ENCODE measurements at places on chromosomes 16 and 17.

GRCh38 chr17:74924250-74924948, at the start of gene OTOP2:
OTOP2 (plus strand) TSS chr17:74924273; CDS start chr17:74924633, 360 bp downstream.
- no peak for DNase-seq

GRCh38 chr16:82660075-82660645, 33.4 kb downstream of the CDH13 start:
- no peak for DNase-seq

- DNase-seq, result no peak
Measured at GRCh38 chr16:87734644-87735043, 31.1 kb downstream of the KLHDC4 start.

- DNase-seq, result no peak
Measured at GRCh38 chr17:77449908-77450741, 309.4 kb downstream of the SEC14L1 start.

DNA sequence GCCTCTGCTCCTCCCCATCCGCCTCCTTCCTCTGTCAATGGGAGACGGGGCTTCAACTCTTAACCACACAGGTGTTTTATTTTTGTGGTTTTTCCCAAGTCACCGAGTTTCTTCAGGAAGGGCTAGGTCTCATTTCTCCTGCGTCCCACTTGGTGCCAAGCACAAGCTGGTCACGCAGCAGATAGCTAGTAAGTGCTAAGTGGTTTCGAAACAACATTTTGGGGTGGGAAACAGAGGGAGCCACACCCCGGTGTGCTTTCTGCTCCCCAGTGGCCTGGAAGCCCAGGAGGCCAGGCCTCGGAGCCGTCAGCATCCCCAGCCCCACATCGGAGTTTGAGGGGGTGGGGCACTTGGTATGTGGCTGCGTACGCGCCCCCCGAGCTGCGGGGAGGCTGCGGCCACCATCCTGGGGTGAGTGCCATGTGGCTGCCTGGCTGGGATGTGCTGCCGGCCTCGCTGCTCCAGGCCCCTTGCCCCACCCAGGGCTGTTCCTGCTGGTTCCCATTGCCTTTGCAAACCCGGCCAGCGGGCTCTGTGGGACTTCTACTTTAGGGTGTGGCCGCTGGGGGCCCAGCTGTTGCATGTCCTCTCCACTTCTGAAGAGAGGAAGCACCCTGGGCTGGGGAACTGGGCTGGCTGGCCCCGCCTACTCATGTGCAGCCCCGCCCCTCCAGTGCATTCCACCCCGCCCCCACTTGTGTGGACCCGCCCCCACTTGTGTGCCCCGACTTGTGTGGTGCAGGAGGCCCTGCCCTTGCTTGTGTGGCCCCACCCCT, 55.6 kb downstream of the BAIAP2 start:
- no peak for DNase-seq

GRCh38 chr17:30503558-30503957, 26.4 kb downstream of the GOSR1 start:
- no peak for DNase-seq

DNA sequence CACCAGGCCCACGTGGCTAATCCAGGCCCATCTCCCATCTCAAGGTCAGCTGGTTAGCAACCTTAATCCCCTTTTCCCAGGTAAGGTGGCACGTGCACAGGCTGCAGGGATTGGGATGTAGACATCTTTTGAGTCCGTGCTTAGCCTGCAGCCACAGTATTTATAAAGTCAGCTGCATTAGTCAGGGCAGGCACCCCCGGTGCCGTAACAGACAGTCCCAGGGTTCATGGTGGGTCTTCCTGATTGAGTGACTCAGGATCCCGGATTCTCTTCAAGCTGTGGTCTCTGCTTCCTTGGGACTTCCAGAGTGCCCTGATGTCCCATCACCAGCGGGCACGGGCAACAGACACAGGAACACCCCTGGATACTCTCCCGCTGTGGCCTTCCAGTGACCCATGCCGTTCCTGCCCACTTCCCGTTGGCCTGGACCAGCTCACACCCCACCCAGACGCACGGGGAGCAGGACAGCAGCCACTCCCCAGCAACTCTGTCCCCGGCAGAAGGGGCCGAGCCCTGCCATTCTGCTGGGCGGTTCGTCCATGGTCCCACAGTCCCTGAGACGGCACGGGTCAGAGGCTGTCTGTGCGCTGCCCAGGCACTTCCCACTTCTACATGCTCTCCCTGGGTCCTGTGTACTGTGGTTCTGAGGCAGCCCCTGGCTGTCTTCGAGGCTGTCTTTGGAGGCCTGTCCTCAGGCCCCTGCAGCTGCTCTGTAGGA, 248.6 kb upstream of the GSE1 start:
- DNase-seq, result no peak

DNA sequence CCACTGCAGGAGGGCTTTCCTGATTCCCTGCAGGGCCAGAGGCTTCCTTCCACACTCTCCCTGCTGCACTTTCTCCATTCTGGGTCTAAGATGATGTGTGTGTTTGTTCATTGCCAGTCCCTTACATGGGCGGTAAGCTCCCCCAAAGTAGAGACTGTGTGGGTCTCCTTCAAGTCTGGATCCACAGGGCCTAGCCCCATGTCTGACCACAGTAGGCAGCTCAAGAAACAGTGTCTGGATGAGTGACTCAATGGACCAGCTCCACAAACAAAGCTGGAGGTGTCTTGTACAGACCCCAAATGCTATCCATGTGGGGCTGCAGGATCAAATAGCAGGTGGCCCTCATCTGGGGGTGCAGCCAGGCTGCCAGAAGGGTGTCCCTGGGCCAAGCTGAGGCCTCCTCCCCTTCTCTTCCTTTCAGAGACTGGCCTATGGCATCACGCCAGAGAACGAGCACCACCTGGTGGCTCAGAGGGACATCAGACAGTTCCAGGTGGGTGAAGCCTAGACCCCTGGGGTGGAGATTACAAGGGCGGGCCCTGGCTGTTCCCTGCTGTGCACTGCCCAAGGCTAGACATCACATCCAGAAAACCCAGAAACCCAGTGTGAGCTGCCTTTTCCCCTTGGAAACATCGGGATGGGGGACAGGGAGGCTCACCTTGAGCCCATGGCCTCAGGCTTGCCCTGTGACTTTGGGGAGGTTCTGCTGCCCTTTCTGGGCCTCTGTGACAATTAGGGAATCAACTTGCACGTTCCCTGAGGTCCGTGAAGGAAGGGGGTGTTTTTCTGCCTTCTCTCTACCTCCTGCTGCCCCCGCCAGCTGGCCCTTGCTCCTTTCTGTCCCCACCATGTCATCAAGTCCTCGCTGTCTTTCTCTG, 45.9 kb downstream of the SLC6A2 start:
- DNase-seq, result no peak

DNA sequence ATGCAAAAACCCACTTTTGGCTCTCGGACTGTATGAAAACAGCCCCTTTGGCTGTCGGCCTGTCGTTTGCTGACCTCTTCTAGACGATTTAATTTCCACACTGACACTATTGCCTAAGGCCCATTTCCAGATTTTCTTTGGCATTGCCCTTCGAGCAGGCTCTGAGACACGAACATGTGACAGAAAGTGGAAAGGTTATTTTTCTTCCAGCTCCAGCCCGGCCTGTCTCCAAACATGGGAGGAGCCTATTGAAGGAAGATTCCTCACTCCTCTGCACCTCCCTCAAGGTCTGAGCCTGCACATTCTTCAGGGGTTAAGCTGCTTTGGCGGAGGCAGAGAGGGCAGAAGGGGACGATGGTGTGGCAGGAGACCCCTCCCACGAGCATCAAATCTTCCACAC, 85.9 kb upstream of the FOXF1 start:
- DNase-seq, result no peak

- no peak for DNase-seq
Measured at GRCh38 chr17:50163843-50164696, 1.7 kb upstream of the SGCA start.

GRCh38 chr16:21194771-21195301, 16.5 kb downstream of the ZP2 start:
- no peak for DNase-seq
